Breast epithelium (tissue), 4 donors: ENCODE measurements at places on chromosomes 1 and 21.

DNA sequence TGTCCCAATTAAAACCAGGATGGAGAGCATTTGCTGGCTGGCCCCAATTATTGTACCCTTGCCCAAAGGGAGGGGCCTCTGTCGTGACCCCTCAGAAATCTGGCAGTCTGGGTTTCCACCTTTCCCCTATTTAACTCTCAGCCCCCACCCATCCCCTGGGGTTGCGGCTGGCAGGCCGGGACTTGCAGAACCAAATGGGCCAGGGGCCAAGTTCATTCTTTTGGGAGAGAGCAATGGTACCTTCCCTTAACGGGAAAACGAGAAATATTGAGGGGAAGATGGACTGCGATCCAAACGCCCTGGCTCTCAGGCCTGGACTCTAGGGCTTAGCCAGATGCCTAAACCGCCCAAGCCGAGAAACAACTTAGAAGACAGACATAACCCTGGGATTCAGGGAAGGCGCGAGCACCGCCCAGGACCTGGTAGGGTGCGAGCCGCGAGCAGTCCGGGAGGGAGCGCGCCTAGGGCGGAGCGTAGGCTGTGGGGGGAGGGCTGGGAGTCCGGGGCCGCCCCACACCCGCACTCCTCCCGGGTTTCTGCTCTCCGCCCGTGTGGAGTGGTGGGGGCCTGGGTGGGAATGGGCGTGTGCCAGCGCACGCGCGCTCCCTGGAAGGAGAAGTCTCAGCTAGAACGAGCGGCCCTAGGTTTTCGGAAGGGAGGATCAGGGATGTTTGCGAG, at the start of gene SLC27A3:
Gene SLC27A3, plus strand, starts transcription at position 628 of the 678 bp plus-strand sequence. CDS start 91 bp downstream, outside the sequence.
- peak within 1 kb of the TSS; percentile 87 for H3K4me3 ChIP-seq
- peak; percentile 66 for DNase-seq
- H3K36me3 ChIP-seq, result no peaks in the 10 kb centered on the region
- H3K27me3 ChIP-seq, result no peaks in the 10 kb centered on the region
- peaks cover 21% of the 10 kb centered on the region for H3K4me1 ChIP-seq
- peak within 1 kb of the TSS; percentile 94 for H3K27ac ChIP-seq

DNA sequence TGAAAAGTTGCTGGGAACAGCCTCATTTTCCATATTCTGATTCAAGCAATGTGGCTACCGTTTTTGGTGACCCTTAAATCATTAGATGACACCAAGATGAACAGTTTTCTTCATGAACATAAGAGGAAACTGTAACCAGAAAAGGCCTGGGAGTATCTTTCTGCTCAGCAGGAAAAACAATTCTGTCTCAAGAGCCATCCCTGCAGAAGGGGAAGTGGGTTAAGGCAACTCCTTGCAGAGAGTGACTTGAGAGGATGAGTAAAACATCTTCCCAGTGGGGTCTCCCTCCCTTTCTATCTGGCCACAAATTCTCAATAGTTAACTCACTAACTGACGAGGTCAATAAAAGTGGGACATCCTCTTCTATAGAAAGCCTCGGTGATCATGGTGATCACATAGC, 187.6 kb upstream of the NRIP1 start:
- no peak for DNase-seq
- H3K27ac ChIP-seq, result no peak overlapping the region
- no peak overlapping the region for H3K4me3 ChIP-seq
- H3K27me3 ChIP-seq, result no peaks in the 10 kb centered on the region

GRCh38 chr1:36790191-36790590, 244.1 kb downstream of the GRIK3 start:
- no peaks in the 10 kb centered on the region for H3K27me3 ChIP-seq
- H3K36me3 ChIP-seq, result no peaks in the 10 kb centered on the region
- H3K4me3 ChIP-seq, result no peak overlapping the region
- no peak for DNase-seq

- no peak overlapping the region for H3K27ac ChIP-seq
- H3K27me3 ChIP-seq, result no peaks in the 10 kb centered on the region
- no peak for DNase-seq
- peaks cover 3% of the 10 kb centered on the region for H3K4me1 ChIP-seq
- no peaks in the 10 kb centered on the region for H3K36me3 ChIP-seq
- no peak overlapping the region for H3K4me3 ChIP-seq
Measured at GRCh38 chr1:108057541-108057940, 92.6 kb upstream of the VAV3 start.

DNA sequence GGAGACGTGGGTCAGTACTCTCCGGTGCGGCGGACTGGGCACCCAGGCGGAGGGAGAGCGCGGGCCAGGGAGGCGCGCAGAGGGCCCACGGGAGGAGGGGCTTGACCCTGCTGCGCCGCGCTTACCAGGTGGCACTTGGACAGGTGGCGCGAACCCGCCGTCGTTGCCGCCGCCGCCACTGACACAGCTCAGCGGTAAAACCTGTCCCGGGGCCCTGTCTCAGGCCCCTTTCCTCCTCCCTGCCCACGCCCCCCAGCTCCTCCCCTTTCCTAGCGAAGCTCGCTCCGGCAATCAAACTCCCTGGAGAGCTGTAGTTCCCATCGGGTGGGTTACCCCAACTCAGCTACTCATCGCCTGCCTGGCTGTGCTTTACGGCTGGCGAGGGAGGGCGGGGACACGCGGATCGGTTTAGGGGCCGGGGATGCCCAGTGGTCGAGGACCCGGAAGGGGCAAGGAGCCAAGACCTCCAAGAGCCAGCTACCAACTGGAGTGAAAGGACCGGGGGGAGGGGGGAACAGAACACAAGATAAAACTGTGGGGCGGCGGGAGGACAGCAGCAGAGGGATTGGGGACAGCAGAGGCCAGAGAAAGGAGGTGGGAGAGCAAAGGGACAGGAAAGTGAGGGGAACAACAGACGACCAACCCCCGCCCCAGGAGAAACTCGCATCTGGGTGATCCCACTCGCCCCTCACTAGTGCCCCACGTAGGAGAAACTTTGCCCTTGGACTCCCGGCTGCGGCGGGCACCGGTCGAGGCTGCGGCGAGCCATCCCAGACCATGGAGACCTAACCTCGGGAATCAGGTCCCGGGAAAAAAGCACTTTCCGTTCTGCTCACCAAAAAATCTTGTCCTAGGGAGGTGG, 2.9 kb downstream of the GFI1 start:
- peak overlapping the region; percentile 69 for H3K4me3 ChIP-seq
- no peak for DNase-seq
- H3K27me3 ChIP-seq, result peaks cover 11% of the 10 kb centered on the region
- H3K4me1 ChIP-seq, result peaks cover 16% of the 10 kb centered on the region
- no peak overlapping the region for H3K27ac ChIP-seq

GRCh38 chr1:106789686-106790085, 266.8 kb upstream of the PRMT6 start:
- H3K4me1 ChIP-seq, result peaks cover 6% of the 10 kb centered on the region
- H3K27me3 ChIP-seq, result no peaks in the 10 kb centered on the region
- H3K4me3 ChIP-seq, result no peak overlapping the region
- DNase-seq, result no peak

DNA sequence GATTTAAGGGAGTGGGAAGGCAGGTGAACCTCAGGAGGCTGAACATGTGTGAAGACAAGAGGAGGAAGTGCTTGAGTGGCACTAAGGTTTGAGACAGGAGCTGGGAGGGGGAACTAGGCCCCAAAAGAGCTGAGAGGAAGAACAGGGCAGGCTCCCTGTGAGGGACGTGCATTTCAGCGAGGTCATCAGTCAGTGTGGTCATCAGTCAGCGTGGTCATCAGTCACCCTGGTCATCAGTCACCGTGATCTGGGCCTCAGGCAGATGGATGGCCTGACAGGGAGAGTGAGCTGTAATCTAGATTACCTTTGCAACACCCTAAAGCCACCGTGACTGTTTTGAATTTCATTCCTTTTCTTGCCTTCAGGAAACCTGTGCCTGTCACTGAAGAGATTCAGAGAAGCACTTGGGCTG, 29.1 kb downstream of the VTCN1 start:
- peaks cover 6% of the 10 kb centered on the region for H3K4me1 ChIP-seq
- H3K27ac ChIP-seq, result peak overlapping the region; percentile 73
- DNase-seq, result no peak
- H3K4me3 ChIP-seq, result no peak overlapping the region

DNA sequence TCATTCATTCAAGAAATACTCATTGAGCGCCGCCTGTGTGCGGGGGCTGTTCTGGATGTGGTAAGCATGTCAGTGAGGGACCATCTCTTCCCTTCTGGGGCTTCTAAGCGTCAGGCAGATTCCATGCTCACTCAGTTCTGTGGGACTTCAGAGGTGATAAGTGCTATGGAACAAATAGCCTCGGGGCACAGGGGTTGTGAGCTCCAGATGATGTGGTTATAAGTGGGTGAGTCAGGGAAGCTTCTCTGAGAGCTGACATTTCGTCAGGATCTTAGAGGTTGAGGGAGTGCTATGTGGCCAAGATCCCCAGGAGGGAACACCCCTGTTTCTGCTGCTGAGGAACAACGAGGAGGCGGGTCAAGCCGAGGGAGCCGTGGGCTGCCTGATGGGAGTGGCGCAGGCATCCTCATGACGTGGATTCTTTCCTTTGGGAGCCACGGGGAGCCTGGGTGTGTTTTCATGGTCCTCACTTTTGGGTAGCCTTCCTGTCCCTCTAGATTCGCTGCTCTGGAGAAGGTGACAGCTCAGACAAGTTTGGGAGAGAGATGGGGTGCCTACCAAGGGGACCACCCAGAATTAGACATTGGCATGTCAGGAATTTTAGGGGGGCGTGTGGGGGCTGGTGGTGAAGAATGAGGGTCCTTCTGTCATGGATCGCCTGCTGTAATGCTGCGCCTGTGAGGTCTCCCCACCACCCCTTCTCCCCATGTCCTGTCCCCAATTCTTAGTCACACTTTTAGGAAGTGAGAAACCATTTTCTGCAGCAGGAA, 38.5 kb downstream of the HUNK start:
- no peak overlapping the region for H3K27ac ChIP-seq
- no peaks in the 10 kb centered on the region for H3K27me3 ChIP-seq
- no peaks in the 10 kb centered on the region for H3K36me3 ChIP-seq
- H3K4me1 ChIP-seq, result peaks cover 9% of the 10 kb centered on the region
- no peak overlapping the region for H3K4me3 ChIP-seq

DNA sequence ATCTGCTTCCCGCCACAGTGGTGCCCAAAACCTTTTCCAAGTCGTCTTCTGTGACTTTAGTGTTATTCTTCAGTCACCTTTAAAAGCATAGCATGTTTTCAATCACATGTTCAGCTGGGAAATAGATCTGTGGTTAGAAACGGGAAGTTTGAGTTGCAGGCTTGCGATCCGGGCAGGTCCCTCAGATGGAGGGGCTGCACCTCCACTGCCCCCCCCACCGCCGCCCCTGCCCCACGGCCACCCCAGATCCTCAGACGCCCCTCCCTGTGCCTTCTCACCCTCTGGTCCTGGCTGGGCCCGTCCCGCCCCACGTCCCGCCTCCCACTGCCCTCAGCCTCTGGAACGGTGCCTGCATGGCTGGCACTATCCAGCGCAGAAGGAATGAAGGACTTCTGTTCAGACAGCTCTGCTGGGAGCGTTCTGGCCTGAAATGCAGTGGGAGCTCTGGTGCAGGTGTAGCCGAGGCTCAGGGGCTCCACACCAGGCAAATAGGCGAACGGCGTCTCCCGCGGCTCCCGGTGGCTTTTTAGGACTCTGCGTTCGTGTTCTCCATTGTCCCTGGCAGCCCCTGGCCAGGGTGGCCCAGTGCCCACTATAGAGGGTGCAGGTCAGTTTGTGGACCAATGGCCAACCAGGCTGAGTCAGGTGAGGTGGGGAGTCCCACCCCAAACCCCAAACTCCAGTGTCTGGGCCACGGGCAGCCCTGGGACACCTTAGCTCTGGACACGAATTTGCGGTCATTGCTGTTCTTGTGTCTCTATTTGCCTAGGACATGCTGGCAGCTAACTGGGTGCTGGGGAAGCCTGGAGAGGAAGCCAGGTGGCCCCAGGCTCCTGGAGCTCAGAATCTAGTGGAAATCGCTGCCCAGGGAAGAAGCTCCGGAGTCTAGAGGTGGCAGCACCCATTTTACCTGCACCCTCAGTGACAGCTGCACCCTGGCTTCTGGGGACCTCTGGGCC, 67.1 kb downstream of the FAAP20 start:
- no peaks in the 10 kb centered on the region for H3K4me1 ChIP-seq
- H3K36me3 ChIP-seq, result no peaks in the 10 kb centered on the region
- H3K4me3 ChIP-seq, result no peak overlapping the region
- H3K27me3 ChIP-seq, result no peaks in the 10 kb centered on the region

- H3K4me1 ChIP-seq, result no peaks in the 10 kb centered on the region
- no peak for DNase-seq
- no peak overlapping the region for H3K4me3 ChIP-seq
- no peaks in the 10 kb centered on the region for H3K27me3 ChIP-seq
Measured at GRCh38 chr1:240498335-240498734, 113.6 kb downstream of the GREM2 start.

GRCh38 chr1:174158767-174159251, 511 bp upstream of the RABGAP1L start:
- no peaks in the 10 kb centered on the region for H3K27me3 ChIP-seq
- no peaks in the 10 kb centered on the region for H3K36me3 ChIP-seq
- H3K27ac ChIP-seq, result peak overlapping the region; percentile 94
- no peak for DNase-seq
- H3K4me3 ChIP-seq, result peak overlapping the region; percentile 90

DNA sequence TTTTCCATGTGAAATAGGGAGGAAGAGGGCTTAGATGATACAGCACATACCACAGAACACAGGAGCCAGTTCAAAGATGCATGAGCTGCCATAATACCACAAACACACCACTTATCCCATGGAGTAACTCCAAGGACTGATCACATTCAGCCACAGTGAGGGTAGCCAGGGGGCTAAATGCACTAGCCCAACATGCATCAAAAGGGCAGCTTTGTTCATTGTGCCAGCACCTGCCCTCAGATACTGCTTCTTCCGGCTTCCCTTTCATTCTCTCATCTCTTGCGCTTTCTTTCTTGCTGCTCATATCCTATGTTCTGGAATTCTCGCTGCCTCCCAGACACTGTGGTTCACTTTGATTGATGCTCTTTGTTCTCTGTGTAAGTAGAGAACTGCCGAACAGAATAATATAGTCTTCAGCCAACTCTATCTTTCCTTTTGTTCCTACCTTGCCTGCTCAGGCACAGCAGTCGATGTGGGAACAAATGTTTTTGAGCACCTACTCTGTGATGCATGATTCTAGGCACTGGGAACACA, 50.0 kb upstream of the SYT6 start:
- no peak overlapping the region for H3K27ac ChIP-seq
- no peak for DNase-seq
- no peaks in the 10 kb centered on the region for H3K27me3 ChIP-seq
- no peak overlapping the region for H3K4me3 ChIP-seq
